ENCODE measurements at places on chromosomes 5 and 9.

DNA sequence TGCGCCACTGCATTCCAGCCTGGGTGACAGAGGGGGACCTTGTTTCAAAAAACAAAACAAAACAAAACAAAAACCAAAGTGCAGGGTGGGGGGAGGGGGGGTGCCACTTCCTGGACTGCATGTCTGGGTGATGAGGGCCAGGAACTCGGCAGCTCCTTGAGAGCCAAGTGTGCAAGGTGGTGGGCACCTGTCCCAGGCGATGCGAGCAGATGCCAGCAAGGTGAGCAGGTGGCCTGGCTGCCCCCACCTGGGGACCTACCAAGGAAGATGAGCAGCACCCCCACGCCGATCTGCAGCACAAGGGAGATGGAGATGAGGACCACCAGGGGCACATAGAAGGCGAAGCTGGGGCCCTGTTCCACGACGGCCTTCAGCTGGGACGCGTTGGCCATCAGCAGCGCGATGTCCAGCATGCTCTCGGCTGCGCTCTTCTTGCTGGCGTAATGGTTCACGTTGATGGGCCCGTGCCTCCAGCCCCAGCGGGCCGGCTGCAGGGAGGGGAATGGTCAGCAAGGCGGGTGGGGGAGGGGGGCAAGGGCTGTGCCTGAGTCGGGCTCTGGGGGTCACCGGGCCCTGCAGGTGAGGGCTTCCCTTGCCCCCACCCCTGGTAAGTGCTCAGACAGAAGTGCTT lies 7.8 kb downstream of the NINJ1 start:
- DNase-seq: no peak

- no peak for DNase-seq
Measured at GRCh38 chr9:97629156-97629555, 4.0 kb downstream of the TSTD2 start.

- no peak for DNase-seq
Measured at GRCh38 chr5:176732736-176733405, 77.5 kb upstream of the UNC5A start.

DNA sequence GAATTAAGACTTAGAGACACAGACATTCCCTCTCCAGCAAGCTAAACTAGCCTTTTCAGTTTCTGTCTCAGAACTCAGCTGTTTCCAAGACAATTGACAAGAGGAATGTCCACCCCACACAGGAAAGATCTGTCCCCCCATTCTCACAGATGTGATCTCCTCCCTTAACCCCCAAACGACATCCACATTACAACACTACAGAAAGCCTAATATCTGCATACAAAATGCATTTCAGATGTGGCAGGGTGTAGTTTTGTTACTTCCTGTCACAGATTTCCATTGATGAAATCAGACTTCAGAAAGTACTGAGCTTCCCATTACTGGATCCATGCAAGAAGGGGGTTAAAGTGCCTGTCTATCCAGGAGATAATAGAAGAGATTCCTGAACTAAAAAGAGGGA lies 2.9 kb upstream of the ARSI start:
- peak; percentile 57 for DNase-seq

DNA sequence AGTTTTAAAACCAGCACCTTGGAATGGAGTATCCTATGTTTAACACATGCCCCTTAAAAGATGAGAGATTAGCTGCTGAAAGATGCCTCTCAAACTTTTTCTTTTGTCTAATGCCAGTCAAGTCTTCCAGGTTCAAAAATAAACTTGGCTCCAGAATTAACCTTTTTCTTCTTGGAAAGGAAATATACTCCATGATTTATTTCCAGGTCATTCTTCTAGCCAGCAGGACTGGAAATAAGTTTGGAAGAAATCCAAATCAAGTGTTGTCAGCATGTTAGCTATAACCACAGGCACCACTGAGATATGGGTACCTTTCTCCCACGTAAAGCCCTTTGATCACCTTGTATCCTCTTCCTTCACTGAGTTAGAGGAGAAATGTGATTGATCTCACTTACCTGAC lies 56.1 kb downstream of the NLN start:
- DNase-seq: no peak

DNA sequence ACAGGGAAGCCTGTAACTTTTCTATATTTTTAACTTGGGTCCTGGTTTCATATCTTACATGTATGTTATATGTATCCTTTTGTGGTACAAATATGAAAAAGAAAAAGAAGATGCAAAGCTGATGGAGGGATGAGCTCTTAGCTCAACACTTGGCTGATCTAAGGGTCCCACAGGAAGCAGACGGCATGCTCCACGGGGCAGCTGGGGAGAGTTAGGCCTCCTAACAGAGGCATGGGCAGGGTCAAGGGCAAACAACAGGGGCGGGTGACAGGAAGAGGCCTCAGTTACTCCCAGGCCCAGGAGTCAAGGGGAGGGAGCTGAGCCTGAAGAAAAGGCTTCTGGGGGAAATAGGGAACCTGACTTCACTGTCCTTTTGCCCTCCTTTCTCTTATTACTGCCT lies 287.2 kb downstream of the ZSWIM6 start:
- no peak for DNase-seq

DNA sequence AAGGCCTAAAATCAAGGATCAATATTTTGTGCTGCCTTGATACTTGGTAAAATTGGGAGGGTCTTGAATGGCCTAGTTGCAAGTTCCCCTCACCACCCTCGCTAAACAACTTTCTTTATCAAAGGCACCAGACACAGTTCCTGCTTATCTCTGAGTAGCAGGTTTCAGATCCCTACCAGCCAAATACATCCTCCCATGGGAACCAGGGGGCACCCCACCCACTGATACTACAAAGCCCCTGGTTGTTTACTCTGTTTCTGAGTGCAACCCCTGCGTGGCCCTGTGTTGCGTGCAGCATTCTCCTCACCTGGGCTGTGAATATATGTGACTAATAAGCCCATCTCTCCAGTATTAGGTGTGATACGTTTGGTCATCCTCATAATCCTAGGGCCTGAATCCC lies 314.9 kb downstream of the DRD1 start:
- no peak for DNase-seq

DNA sequence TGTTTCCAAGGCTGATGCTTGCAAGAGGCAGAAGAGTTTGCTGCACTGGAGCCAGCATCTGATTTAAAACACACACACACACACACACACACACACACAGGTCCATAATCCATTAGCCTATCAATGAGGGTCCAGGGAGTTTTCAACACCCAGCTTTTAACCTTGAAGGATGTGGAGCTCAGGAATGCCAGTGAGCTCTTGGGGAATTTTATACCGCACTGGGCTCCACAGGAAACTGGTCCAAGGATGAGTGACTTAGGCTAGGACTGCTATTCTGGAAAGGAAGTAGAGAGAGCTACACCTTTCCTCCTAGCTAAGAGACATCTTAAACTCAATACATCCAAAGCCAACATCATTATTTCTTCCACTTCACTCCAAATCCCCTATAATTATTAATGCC lies 942 bp upstream of the NRG2 start:
- peak; percentile 6 for DNase-seq

GRCh38 chr5:54009828-54010227 lies 300.5 kb downstream of the ARL15 start:
- no peak for DNase-seq

DNA sequence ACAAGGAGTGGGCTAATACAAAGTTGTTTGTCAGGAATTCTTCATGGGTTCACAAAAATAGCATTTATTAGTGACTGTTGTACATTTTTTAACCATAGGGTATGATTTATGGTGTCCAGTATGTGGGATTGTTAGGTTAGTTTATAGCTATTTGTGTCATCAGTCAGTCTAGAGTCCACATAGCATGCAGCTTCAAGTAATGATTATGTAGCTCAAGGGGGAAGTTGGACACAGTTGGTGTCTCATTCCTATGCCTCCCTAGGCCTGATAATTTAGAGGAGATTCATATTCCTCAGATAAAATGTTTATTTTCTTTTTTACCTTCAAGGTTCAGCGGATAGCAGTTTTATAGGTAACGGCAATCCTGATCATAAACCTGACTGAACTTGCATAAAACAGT lies 153.8 kb downstream of the OXCT1 start:
- DNase-seq: no peak

DNA sequence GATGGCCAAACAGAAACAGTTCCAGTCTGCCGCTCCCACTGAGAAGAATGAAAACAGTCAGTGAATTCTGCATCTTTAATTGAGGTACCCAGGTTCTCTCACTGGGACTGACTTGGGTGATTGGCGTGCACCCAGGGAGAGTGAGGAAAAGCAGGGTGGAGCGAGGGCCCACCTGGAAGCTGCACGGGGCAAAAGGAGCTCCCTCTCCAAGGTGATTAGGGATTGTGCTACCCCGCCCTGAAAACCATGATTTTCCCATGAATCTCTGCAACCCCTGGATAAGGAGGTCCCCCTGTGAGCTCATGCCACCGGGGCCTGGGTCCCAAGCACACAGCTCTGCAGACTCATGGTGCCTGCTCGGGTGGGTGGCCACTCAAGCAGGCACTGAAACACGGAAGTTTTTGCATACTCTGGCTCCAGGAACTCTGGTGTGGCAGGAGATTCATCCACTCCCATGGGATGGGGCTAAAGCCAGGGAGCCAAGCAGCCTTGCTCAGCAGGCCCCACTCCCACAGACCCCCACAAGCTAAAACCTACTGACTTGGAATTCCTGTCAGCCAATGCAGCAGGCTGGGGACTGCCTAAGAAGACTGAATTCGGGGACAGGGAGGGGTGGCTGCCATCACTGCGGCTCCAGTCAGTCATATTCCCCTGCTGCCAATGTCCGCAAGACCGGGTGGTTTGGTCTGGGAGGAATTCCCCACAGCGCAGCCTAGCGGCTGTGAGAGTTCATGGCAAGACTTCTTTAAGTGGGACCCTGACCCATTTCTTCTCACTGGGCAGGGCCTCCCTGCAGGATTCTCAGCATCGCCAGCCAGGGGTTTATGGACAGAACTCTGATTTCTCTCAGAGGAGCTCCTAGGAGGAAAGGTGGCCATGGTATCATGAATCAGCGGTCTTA lies 652.2 kb upstream of the RGMB start:
- no peak for DNase-seq

- peak; percentile 44 for DNase-seq
Measured at GRCh38 chr5:123035918-123036390, 571 bp downstream of the PPIC start.

DNA sequence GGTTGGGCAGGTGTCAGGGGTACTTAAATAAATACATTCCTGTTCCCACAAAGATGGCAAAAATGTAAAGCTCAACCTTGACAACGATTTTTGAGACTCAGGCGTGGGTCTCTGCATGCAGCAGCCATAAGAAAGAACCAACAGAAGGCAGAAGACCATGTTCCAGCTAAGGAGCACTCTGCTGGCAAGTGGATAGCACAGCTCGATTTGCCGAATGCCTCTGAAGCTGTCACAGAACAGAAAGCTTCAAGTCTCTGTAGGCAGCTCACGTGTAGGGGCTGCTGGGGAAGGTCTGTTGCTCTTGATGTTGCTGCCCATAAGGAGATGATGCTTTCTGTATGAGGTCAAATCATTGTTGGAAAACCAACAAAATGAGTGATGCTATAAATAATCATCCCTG lies 119.6 kb upstream of the GRIN3A start:
- no peak for DNase-seq

- DNase-seq: peak; percentile 21
Measured at GRCh38 chr9:99222416-99223270, 561 bp downstream of the SEC61B start.

GRCh38 chr9:120505186-120505585 lies 74.8 kb downstream of the CDK5RAP2 start:
- DNase-seq: peak; percentile 22

GRCh38 chr5:138844812-138845513 lies 30.2 kb downstream of the LRRTM2 start:
- peak; percentile 76 for DNase-seq

DNA sequence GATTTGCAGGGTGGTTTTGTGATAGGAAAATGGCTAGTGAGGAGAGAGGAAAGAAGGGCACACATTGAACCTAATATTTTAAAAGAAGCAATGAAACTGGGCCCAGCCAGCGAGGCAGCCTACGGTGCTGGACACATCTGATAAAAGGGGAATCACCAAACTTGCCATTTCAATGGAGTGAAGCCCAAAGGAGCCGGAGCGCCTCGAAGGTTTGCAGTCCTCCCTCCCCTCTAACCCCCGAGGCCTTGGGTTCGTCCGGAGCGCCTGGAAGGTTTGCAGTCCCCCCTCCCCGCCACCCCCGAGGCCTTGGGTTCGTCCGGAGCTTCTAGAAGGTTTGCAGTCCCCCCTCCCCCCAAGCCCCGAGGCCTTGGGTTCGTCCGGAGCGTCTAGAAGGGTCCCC lies 132.6 kb downstream of the TENT4A start:
- DNase-seq: no peak

- DNase-seq: peak; percentile 68
Measured at GRCh38 chr5:163567811-163568210, 62.4 kb downstream of the MAT2B start.
